ENCODE measurements at places on chromosomes 13 and 19.

GRCh38 chr13:108070491-108070890 is 144.8 kb downstream of the LIG4 start:
- no peak for DNase-seq

DNA sequence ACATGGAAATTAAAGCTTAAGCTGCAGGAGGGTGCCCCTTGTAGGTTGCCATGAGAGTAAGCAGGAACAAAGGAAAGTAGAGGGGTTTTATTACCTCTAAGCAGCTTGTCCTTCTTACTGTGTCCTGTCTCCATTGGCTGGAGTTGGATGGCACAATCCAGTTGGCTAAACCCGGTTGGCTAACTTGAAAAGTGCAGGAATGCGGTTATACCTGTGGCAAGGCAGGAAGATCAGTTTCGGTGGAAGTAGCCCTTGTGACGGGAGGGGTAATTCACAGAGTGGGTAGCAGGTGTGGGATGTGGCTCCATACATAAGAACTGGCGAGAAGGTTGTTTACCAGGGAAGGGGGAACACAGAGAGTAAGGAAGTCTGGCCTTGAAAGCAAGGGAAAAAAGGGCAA is 3.2 kb downstream of the ZNF726 start:
- DNase-seq = no peak

GRCh38 chr13:71632721-71633120 is 234.3 kb downstream of the DACH1 start:
- DNase-seq = peak; percentile 42

GRCh38 chr13:29195456-29195855 is 375.3 kb downstream of the MTUS2 start:
- no peak for DNase-seq

- peak; percentile 94 for DNase-seq
Observed at GRCh38 chr19:17282488-17283125, 906 bp downstream of the ANKLE1 start.

GRCh38 chr19:44847144-44848035 is 1.3 kb downstream of the NECTIN2 start:
- DNase-seq = peak; percentile 95

DNA sequence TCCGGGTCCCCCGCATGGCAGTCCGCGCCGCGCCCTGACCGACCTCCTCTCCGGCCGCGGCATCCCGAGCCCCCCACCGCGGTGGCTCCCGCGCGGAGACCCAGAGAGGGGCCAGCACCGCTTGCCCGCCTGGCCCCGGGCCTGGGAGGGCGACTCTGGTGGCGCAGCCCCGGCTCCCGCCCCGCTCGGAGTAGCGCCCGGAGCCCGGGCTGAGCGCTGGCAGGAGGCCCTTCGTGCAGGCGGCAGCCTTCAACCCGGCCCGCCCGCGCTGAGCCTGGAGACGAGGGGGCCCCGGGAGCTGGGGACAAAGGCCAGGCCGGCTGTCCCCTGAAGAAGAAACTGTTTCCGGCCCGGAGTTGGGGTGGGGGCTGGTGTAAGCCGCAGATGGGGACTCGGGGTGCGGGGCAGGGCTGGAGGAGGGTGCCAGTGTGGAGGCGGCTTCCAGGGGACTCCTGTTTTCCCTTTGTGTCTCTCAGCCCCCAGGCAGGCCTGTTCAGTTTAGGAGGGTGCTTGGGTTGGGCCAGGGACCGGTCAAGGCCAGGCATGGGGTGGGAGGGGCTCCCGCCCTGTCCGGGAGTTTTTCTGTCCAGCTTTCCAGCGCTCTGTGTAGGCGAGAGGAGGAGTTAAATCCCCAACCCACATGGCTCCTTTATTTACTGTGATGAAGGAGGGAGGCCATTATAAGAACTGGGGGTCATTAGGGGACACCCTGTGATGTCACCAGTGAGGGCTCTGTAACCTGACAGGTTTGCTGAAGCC is 935 bp downstream of the LRP3 start:
- peak; percentile 67 for DNase-seq

- DNase-seq = peak; percentile 54
Observed at GRCh38 chr19:47427241-47428176, 8.2 kb upstream of the MEIS3 start.

DNA sequence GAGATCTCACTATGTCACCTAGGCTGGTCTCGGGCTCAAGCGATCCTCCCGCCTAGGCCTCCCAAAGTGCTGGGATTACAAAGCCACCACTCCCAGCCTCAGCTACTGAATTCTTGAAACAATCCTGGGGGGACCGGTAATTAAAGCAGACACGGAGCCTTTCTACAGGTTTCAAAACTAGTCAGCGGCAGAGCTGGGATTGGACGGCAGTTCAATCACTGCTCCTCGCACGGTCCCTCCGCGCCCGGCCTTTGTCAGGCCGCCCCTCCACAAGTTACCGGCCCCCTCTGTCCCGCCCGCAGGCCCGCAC is 229 bp downstream of the BORCS8 start:
- DNase-seq = no peak

DNA sequence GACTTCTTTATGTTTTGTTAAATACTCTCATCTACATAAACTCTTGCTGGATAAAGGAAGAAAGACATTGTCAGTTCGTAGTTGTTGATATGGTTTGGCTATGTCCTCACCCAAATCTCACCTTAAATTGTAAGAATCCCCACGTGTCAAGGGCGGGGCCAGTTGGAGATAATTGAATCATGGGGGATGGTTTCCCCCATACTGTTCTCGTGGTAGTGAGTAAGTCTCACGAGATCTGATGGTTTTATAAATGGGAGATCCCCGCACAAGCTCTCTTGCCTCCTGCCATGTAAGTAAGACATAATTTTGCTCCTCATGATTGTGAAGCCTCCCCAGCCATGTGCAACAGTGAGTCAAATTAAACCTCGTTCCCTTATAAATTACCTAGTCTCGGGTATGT is 3.6 kb downstream of the ADGRE1 start:
- DNase-seq = no peak

GRCh38 chr13:66655847-66656454 is 574.2 kb downstream of the PCDH9 start:
- DNase-seq = no peak

- DNase-seq = no peak
Observed at GRCh38 chr19:44696939-44697669, 1.8 kb upstream of the CEACAM16 start.

DNA sequence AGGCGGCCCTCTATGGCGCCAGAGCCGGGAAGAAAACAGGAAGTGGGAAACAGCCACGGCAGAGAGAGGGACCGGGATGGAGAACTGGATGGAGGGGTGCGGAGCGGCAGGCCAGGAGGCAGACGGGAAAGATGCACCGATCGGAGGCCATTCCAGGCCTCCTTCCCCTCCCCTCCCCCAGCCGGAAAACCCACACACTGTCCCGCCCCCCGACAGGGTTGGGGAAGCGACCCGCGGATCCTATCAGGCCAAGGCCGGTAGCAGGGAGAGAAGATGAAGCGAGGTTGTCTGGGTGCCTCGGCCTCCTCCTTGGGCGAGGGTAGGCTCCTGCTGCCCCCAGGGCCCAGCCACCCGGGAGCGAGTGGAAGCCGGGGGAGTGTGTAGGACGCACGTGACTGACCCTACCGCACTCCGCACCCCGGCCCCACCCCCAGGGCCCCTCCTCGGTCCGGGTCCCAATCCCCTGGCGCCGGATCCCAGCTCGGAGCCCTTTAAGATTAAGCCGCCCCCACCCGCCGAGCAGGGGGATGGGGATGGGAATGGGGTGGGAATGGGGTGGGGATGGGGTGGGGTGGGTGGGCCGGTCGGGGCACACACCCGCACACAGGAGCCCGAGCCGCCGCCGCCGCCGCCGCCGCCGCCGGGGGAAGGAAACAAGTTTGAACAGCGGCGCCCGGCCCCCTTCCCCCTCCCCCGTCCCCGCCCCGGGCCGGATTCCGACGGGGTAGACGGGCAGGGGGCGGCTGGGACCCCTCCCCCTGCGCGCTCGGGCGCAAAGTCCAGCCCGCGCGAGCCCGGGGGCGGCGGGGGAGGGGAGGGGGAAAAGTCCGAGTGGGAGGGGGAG is 1.5 kb downstream of the ERF start:
- DNase-seq = peak; percentile 56

GRCh38 chr13:28819735-28820098 is 422 bp upstream of the MTUS2 start:
- DNase-seq = peak; percentile 91

DNA sequence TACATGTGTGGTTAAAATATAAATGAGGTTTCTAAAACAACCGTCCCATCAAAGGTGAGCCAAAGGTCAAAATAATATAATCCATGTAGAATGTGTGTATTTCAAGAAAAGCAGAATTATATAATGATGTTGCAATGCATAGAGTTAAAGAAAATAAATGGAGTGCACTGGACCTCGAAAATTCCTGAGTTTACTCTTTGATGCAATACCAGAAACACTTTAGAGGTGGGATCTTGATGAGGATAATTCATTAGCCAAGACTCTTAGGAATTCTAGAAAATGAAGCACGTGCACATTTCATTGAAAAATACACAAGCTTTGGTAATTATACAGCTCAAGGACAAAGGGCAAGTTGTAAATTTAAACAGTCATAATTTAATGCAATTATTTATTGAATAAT is 508.9 kb upstream of the ARGLU1 start:
- no peak for DNase-seq

- no peak for DNase-seq
Observed at GRCh38 chr13:35690581-35691207, 214.2 kb upstream of the MAB21L1 start.

- no peak for DNase-seq
Observed at GRCh38 chr13:37597477-37598025, 1.0 kb downstream of the POSTN start.

DNA sequence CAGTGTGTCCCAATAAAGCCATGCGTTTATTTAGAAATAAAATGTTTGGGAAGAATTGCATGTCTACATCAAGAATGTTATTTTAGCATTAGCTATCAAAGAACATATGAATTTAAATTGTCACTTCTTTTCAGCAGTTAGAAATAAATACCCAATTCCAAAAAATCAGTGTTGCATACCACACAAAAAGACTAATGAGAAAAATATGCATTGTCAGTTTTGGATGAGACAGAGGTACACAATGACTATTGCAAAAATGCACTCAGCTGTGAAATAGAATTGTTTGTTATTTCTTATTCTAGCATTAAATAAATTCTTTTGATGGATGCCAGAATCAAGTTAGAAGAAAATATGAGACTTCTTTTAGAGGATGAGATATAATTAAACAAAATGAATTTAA is 833.9 kb downstream of the SLITRK1 start:
- DNase-seq = no peak

- DNase-seq = no peak
Observed at GRCh38 chr19:46297700-46298478, 1.0 kb downstream of the HIF3A start.

DNA sequence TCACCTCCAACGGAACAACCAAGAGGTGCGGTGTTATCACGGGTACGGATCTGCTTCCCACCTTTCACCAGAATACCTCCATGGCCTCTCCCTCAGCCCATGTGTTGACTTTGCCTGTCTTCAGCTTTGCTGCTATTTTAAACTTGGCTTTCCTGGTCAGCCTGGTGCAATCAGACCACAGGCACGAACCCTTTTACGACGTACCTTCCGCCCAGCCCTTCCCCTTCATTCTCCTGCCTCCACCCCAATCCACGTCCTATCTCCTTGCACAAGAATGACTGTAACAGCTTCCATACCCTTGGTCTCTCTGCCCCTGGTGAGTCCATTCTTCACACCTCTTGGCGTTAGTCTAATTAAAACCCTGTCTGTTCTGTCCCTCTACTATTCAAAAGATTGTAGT is 431.7 kb downstream of the EFNB2 start:
- no peak for DNase-seq

DNA sequence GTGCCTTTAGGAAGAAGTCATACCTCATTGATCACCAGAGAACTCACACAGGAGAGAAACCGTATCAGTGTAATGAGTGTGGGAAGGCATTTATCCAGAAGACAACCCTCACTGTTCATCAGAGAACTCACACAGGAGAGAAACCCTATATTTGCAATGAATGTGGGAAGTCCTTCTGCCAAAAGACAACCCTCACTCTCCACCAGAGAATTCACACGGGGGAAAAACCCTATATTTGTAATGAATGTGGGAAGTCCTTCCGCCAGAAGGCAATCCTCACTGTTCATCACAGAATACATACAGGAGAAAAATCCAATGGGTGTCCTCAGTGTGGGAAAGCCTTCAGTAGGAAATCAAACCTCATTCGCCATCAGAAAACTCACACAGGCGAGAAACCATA is 21.9 kb downstream of the ZNF382 start:
- no peak for DNase-seq

- no peak for DNase-seq
Observed at GRCh38 chr13:26759249-26759906, 1.2 kb downstream of the GPR12 start.

GRCh38 chr13:44575741-44576350 is at the start of gene TSC22D1:
Gene TSC22D1 (minus strand): TSS chr13:44576330. CDS start chr13:44576074, 256 bp downstream.
- DNase-seq = peak; percentile 57

GRCh38 chr19:12666265-12667048 is at the start of the genes MAN2B1 and WDR83:
Gene MAN2B1 (minus strand): TSS chr19:12666742. CDS start chr19:12666701, 41 bp downstream.
Gene WDR83 (plus strand): TSS chr19:12666807. CDS start chr19:12669791, 2,984 bp downstream.
- peak; percentile 96 for DNase-seq

GRCh38 chr19:4980067-4980466 is 11.2 kb downstream of the KDM4B start:
- no peak for DNase-seq

DNA sequence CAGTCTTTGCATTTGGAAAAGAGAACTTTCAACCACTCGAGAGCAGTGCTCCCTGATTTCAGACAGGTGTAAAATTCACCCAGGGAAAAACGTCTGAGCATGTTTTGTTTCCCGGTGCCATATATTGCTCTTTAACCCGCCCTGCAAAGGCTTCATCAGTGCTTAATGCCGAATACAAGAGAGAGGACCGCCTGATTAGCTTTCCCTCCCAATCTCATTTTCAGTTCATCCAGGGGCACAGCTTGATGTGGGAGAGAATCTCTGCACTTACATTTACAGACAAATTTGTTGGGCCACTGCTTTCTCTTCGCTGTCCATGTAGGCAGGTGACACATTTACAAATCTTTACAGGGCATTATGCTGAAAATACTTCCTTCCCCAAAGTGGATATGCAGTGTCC is 499.1 kb downstream of the LIG4 start:
- DNase-seq = no peak

GRCh38 chr13:100674572-100674871 is at the start of gene TMTC4:
Gene TMTC4 (minus strand): TSS chr13:100674795. CDS start chr13:100670362, 4,433 bp downstream.
- no peak for DNase-seq

DNA sequence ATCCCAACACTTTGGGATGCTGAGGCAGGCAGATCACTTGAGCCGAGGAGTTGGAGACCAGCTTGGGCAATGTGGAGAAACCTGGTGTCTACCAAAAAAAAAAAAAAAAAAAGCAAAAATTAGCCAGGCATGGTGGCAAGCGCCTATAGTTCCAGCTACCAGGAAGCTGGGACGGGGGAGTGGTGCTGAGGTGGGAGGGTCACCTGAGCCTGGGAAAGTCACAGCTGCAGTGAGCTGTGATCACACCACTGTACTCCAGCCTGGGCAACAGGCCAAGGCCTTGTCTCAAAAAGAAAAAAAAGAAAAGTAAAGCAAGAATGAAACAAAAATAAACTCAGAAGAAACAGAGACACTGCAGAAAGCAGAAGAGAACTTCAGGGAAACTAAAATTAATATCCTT is 31.6 kb downstream of the MTRF1 start:
- DNase-seq = peak; percentile 2

GRCh38 chr13:100600461-100600860 is 11.9 kb upstream of the GGACT start:
- no peak for DNase-seq

All from suppressor macrophage treated with lipopolysaccharide for 1 hour (primary cell).